Peyer's patch (tissue), 4 donors: ENCODE measurements at places on chromosomes 7 and 10. TPM values are rescaled to one million over a fixed set of nuclear protein-coding genes. Genes with fewer than 3 reads are reported as not detected.
A peak's percentile ranks its signal among the peaks of the same experiment; 100 is the strongest.

- no peak for DNase-seq
Observed at GRCh38 chr7:38453168-38453567, 178.0 kb downstream of the AMPH start.

LYZL2 gene
- not detected for total RNA-seq

MCM10 gene
- 1.3 TPM for total RNA-seq

GRCh38 chr10:30589441-30589840 is 40.1 kb downstream of the LYZL2 start:
- DNase-seq = no peak

GRCh38 chr7:116732788-116733694 is 61.0 kb downstream of the MET start:
- no peak for DNase-seq

- DNase-seq = no peak
Observed at GRCh38 chr7:137399827-137400823, 56.6 kb upstream of the PTN start.

TMEM229A gene
- total RNA-seq = 23.1 TPM

- no peak for DNase-seq
Observed at GRCh38 chr7:46126675-46127300, 205.7 kb upstream of the IGFBP3 start.

BZW2 gene
- 54.0 TPM for total RNA-seq

MRPL43 gene
- 85.5 TPM for total RNA-seq

RET gene
- total RNA-seq = 1.3 TPM

DNA sequence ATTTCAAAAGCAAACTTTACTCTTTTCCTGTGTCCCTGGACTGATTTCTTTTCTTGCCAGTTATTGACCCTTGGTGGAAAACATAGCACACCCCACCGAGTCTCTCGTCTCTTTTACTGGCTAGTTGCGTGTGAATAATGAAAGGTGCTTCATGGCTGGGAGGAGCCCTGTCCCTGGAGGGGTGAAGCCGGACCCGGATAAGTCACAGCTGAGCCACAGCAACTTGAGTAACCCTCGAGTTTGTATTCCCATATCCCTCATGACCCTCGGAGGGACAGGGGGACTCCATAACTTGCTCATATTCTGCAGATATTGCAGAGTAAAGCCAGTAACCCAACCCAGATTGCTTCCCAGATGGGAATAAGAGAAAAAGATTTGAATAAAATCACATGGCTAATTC is 147.5 kb upstream of the FRMD4A start:
- DNase-seq = no peak

- DNase-seq = no peak
Observed at GRCh38 chr10:44995914-44996669, 4.6 kb upstream of the ZNF22 start.

GRCh38 chr10:109899356-109900331 is 23.7 kb downstream of the XPNPEP1 start:
- DNase-seq = peak; percentile 59

KAT6B gene
- total RNA-seq = 63.1 TPM

DNA sequence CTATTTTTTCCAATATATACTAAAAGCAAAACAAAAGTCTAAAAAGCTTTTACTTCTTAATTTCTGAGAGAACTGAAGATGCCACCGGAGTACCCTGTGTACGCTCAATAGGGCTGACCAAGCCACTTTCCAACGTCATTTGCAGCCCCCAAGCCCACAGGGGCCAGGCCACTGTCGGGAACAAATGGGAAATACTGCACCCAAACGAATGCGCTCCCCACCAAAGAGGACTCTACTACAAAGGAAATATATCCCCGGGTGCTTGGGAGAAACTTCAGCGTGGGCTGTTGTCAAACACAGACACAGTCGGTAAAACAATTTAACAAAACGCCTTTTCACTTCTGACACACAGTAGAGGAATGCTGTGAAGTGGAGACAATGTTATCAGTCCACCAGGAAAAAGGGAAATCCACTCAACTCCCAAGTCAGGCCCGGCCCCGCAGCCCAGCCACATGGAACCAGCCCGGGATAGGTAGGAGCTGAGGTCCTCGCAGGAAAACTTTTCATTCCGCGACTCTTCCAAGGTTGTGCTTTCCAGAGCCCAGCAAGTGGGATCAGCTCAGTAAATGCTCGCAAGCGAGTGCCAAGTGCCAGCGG is 1.4 kb downstream of the PARD3 start:
- no peak for DNase-seq
